ENCODE measurements at places on chromosomes 4 and X. TPM values are rescaled to one million over a fixed set of nuclear protein-coding genes. Genes with fewer than 3 reads are reported as not detected.

DNA sequence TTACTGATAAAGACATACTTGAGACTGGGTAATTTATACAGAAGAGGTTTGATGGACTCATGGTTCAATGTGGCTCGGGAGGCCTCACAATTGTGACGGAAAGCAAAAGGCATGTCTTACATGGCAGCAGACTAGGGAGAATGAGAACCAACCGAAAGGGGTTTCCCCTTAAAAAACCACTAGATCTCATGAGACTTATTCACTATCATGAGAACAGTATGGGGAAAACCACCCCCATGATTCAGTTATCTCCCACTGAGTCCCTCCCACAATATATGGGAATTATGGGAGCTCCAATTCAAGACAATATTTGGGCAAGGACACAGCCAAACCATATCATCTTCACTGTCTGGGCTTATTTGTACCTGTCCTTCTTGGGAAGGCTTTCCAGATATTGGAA is 22.8 kb upstream of the MUC7 start:
- DNase-seq = no peak

GRCh38 chr4:99720206-99720605 is 62.6 kb upstream of the C4orf54 start:
- no peak for DNase-seq

DNA sequence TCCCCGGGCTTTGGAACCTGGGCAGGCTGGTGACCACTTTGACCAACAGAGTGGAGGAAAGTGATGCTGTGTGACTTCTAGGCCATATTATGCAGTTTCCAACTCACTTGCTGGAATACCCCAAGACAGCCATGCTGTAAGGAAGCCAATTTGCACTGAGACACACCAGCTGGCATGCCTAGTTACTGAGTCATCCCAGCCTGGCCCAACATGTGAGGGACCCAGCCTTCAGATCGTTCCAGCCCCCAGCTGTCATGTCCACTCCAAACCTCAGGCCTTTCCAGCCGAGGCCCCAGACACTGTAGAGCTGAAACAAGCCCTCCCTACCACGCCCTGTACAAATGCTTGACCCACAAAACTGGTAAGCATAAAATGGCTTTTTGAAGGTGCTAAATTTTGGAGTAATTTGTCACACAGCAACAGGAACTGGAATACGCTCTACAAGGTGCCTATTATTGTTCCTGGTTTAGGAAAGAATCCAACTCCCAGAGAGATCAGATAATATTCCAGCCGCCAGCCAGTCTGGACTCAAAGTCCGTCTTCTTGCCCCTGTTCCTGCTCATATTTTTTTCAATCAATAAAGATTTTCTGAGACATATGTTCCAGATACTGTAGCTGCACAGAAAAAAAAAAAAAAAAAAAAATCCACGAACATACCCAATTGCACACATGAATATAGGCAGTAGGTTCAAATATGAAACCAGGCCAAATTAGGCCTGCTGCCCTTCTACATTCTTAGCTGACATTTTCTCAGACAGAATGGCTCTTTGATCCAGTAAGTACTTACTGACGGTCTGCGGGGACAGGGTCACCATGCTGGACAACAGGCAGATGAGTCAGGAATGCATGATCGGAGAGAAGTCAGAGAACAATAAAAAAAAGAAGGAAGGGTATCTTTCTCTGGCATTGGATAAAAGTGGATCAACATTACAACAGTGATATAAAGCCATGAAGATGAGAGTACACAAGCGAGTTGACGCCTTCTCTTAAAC is 35.1 kb downstream of the SH3KBP1 start:
- peak; percentile 39 for DNase-seq

GRCh38 chr4:138341739-138342415 is 99.7 kb upstream of the SLC7A11 start:
- no peak for DNase-seq

CSN2 gene
- total RNA-seq = not detected

LRCH2 gene
- total RNA-seq = 5.2 TPM

PAK3 gene
- total RNA-seq = 0.68 TPM

Data from adrenal gland (tissue), 19 donors.